Activated T-helper 1 cell treated with anti-CD3 and anti-CD28 coated beads, Interleukin-2, amount 50 U/mL, for 16 hours (primary cell): ENCODE measurements at places on chromosomes 7 and 10.

GRCh38 chr7:142063551-142064442 is 47.7 kb upstream of the MGAM2 start:
- no peak for DNase-seq

DNA sequence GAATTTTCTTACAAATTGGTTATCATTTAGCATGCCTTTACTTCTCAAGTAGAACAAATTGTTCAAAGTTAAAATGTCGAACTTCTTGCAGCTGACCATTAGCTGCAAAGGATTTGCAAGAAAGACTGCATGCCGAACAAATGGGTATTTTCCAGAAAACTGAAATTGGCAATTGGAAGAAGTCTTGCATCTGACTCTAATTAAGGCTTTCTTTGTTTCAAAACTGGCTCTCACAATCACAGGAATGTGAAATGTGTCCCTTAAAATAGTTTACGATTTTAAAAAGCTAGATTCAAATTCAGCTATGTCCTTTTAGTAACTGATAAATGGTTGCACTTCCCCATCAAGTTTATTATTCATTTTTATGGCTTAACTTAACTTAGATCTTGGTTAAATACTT is 207.9 kb downstream of the ARL4A start:
- no peak for DNase-seq

DNA sequence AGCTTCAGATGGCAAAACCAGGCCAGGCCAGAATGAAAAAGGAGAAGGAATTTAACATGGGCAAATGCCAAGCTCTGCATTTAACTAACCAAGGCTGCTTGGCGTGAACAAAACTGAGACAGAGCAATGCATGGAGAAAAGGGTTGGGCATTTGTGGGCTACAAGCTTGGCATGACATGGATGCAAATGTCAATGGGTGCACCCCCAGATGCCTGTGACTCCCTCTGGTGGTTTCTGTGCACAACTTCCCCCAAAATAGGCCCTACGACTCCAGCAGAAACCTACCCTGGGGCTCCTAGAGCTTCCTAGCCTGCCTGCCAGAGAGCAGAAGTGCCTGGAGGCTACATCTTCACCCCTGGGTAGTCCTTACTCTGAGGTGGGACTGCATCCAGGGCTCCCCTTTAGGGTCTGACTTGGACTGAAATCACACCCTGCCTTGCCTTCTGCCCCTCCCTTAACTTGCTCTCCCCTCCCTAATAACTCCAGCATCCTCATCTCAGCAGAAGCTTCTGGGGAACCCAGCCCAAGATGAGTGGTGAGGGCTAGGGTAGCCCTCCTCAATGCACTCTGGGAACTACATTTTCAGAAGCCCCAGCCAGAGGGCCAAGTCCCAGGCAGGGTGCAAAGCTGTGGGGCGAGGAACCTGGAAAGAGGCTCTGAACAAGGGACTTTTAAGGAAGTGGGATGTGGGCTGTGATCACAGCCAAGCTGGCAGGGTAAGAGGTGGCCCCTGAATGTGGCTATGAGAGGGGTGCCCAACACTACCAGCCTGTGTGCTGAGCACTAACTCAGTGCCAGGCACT is 11.3 kb downstream of the GPRIN2 start:
- peak; percentile 3 for DNase-seq

GRCh38 chr7:134945691-134946090 is 40.6 kb upstream of the AGBL3 start:
- DNase-seq = no peak
